ENCODE measurements at places on chromosomes 1 and 21.

GRCh38 chr21:16308269-16308668 is 578.5 kb downstream of the USP25 start:
- DNase-seq, result no peak

- no peak for DNase-seq
Measured at GRCh38 chr1:28173980-28174297, 2.6 kb downstream of the PTAFR start.

- DNase-seq, result no peak
Measured at GRCh38 chr1:18748435-18748834, 111.0 kb downstream of the TAS1R2 start.

GRCh38 chr1:59687081-59687480 is 127.7 kb upstream of the HOOK1 start:
- DNase-seq, result no peak

GRCh38 chr1:204326771-204327300 is 32.9 kb downstream of the PLEKHA6 start:
- DNase-seq, result no peak

- DNase-seq, result no peak
Measured at GRCh38 chr1:66243548-66244130, 290.3 kb upstream of the SGIP1 start.

DNA sequence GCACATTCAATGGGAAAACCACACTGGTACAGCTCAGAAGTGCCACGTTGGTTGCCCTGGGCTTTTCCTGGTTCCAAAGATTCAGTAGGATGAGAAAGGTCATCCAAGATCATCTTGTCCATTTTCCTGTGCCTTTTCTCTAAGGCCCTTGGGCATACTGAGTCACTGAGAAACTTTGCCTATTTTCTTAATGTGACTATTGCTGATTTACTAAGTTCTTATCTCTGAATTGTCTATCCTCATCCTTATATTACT is 57.2 kb upstream of the HSD17B7 start:
- DNase-seq, result no peak

- no peak for DNase-seq
Measured at GRCh38 chr21:26748066-26748465, 97.1 kb downstream of the ADAMTS1 start.

- no peak for DNase-seq
Measured at GRCh38 chr1:116988908-116989307, 12.7 kb upstream of the CD101 start.

DNA sequence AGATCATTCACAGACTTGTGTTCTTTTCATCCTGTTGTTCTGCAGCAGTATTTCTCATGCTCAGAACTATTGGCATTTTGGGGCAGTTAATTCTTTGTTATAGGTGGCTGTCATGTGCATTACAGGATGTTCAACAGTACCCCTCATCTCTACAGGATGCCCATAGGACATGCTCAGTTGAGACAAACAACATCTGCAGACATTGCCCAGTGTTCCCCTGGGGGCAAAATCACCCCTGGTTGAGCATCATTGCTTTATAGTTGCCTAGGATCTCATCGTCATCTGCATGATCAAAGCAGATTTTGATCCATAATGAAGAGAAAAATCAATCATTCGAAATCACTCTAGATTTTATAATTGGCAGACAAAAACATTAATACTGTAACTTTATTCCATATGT is 222.5 kb upstream of the CACYBP start:
- DNase-seq, result no peak
